Stimulated activated CD8-positive, alpha-beta memory T cell treated with anti-CD3 and anti-CD28 coated beads, Interleukin-4, amount 100 ng/mL, for 1 hour (primary cell): ENCODE measurements at places on chromosomes 1 and 21.

DNA sequence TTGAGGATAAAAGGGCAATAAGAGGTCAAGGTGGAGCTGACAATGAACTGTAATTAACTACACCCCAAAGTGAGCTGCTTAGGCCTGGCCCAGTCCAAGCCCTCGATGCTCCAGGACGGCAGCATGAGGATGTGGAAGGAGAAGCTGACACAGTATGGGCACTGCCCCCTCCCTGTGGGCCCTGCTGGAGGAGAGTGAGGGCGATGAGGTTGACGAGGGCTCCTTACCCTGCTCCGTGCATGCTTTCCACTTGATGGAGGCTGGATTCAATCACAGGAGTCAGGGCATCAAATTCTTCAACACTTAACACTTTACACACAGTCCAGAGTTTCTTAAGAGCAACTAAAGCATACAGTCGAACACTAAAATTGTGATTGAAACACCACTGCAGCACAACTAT is 32.4 kb downstream of the COA6 start:
- DNase-seq: no peak

DNA sequence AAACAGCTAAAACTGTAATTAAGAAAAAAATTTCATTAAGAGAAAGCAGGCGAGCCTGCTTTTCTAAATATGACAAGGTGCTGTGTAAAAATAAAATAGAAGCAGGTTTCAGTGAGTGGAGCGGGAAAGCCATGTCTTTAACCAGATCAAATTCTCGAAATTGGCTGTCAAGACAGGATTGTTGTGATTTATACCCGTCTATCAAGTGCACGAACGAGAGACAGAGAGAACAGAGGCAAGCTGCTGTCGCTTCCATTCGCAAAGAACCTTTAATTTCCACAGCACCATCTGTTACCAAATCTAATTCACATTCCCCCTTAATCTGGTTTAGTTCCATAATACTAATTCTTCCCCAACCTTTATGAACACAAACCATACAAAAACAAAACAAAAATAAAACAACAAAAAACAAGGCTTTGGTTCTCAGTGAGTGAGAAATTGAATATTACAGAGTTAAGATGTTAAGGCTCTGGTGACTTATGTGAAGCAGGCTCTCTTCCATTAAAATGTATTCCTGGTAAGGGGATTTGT is 35.0 kb downstream of the ESRRG start:
- no peak for DNase-seq

DNA sequence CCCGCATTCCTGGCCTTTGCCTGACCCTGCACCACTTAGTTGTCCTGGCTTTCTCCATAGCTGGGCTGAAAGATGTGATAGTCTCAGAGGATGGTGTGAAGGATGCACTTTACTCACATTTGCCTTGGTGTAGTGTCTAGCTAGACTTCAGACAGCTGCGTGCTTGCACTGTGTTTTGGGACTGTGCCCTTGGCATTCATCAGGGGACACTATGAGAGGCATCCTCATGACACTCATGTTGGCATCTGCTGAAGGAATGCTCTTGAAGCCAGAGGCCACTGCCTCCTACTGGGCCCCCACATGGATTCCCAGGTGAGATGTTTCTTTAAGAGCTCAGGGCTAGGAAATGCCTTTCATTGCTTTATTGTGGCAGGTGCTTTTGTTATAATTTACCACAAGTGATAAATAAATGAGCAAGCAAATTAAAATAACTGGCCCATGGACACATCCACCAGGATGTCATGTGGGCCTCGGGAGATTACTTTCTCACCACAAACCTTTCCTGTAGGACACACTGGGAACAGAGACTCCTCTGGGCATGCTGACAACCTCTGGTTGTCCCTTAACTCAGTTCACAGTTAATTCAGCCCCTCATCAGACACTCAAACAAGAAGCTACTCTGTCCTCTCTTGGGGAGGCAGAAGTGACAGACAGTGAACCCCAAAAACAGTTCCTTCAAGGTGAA is 99.4 kb upstream of the SPATA6 start:
- DNase-seq: no peak

DNA sequence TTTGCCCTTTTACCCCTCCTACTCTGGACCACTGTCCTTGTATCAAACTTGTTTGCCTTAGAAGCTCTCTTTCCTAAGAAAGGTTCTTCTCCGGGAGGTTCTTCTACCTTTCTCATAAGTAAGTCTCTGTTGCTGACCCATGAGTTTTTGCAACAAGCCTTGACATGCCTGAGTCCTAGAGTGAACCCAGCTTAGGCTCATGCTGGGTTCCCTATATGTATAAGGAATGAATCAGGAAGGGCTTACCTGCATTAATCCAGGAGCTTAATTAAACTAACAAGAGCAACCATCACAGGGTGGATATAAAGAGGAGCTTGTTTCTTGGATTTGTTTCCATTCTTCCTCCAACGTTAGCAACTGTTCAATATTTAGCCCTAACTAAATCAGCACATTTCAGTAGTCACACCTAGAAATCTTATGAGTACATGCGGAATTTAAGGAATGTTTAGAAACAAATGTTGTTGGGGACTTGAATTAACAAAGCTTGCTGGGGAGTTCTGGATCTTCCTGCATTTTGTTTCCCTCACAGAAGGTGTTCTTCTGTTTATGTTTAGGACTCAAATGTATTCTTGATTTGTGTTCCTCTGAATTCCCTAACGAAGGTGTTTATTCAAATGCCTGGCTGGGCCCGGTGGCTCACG is 64.3 kb upstream of the RAB3GAP2 start:
- DNase-seq: no peak

- DNase-seq: peak; percentile 75
Measured at GRCh38 chr1:244834543-244835275, 749 bp upstream of the COX20 start.
